ENCODE measurements at places on chromosomes 4 and X.

- DNase-seq, result no peak
These were observed 132.8 kb downstream of the DCLK2 start for GRCh38 chr4:150211016-150211415.

DNA sequence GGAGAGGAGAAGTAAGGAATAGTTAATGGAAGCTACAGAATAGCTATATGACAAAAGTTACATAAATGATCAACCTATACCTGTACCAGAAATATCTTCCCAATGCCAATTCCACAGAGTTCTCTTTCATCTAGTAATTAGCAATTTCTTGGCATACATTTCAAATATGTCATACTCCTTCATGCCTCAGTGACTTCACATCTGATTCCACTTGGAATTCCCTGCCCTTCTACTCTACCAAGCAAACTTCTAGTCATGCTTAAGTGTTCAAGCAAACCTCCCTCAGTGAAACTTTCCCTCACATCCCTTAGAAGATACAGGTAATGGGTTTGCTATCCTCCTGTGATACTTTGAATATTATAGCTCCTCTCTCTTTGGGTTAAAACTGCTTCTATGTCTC is 127.1 kb downstream of the KLHL13 start:
- no peak for DNase-seq

GRCh38 chr4:100302061-100303026 is 112.1 kb upstream of the DDIT4L start:
- DNase-seq, result no peak

DNA sequence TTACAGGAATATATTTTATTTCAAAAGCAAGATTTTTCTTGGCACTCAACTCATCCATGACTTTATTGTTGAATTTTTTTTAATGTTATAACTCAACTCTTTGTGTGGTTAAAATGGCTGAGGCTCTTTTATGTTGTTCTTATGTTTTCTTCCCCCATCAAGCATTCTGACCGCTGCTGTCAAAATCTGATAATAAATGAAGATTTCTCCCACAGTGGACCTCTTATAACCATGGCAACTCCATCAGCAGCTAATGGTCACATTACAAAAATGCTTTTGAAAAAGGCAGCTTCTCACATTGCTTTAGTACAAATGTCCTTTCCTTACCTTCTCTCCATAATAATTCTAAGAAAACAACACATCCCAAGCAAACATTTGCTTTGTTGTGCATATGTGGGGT is 96.0 kb upstream of the ATOH1 start:
- no peak for DNase-seq

DNA sequence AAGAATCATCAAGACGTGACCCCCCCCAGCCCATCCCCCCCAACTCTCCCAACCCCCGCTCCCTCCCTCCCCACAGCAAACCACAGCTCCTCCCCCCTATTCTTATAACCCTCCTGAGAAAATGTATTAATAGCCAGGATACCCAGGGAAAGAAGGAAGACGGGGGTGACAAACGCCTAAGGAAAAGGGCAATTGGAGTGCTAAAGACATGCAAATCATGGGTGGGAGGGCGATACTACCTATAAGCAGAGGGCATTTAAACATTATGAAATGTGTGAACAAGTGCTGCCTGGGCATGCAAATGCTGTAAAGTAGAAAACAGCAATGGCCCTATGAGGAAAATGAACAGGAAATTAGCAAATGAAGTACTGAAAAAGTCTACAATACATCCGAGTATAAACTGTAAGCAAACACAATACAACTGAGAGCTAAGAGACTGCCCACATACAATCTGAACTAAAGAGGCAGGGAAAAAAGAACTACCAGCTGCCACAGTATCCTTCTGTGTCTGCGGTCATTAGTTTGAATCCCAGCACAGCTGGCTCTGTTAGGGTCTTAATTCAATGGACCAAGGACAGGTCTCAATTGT is 2.4 kb downstream of the CXXC4 start:
- DNase-seq, result no peak

DNA sequence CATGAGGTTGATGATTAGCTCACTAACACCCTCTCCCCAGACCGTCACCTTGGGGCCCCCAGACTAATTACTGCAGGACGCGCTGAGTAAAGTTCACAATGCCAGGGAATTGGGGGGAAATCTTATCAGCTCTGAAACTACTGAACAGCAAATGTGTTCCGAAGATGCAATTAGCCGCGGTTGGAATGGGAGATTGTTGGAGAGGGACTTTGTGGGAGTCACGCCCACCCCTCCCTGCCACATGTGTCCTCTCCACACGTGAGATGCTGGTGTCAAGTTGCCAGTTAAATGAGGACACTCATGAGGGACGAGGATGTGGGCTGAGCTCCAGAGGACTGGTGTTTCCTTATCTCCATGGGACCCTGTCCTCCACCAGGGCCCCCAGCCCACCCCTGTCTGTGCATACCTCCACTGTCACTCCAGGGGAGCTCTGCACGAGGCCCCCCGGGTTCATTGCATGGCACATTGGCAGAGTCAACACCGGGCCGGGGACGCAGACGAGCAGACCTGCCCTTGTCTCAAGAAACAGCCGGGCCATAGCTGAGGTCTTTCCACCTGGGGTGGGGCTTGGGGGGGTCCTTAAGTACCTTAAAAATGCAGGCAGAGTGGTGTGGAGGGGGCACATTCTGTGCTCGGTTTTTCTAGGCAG is 175.4 kb upstream of the PSAPL1 start:
- DNase-seq, result no peak

DNA sequence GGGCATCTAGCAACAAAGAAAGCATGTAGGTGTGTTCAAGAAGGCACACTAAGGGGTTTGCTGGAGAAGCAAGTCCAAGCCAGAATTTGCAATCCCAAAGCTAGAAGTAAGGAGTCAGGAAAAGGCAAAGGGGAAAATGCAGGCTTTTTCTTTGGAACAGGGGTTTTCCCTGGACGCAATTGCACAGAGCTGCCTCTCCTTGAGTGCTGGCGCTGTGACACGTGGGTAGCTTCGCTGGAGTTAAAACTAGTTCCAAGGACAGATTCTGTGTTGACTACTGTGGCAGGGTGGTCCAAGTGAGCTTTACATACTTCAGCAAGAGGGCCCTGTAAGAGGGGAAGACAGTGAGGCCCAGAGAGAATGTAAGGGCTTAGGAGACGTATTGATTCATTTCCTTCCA is 277.1 kb downstream of the ADGRA3 start:
- DNase-seq, result no peak

DNA sequence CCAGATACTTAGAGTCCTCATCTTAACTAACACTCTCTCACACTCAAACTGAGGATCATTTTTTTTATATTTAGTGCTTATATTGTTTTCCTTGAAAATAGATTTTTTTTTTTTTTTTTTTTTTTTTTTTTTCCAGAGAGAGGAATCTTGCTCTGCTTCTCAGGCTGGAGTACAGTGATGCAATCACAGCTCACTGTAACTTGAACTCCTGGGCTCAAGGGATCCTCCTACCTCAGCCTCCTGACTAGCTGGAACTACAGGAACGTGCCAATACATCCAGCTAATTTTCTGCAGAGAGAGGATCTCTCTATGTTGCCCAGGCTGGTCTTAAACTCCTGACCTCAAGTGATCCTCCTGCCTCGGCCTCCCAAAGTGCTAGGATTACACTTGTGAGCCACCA is 650.3 kb upstream of the ATOH1 start:
- no peak for DNase-seq

DNA sequence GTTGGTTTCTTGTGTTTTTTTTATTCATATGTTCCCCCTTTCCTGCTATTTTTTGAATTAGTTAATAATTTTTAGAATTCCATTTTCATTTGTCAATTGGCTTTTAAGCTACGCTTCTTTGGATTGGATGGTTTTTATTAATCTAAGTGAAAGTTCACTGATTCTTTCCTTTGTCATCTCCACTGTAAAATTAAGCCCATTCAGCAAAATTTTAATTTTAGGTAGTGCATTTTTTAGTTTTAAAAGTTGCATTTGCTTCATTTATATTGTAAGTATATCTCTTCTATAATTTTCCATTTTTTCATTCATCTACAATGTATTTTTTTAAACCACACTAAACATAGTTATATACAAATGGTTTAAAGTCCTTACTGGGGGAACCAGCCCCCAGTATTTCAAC is 417.3 kb upstream of the HTR2C start:
- no peak for DNase-seq

DNA sequence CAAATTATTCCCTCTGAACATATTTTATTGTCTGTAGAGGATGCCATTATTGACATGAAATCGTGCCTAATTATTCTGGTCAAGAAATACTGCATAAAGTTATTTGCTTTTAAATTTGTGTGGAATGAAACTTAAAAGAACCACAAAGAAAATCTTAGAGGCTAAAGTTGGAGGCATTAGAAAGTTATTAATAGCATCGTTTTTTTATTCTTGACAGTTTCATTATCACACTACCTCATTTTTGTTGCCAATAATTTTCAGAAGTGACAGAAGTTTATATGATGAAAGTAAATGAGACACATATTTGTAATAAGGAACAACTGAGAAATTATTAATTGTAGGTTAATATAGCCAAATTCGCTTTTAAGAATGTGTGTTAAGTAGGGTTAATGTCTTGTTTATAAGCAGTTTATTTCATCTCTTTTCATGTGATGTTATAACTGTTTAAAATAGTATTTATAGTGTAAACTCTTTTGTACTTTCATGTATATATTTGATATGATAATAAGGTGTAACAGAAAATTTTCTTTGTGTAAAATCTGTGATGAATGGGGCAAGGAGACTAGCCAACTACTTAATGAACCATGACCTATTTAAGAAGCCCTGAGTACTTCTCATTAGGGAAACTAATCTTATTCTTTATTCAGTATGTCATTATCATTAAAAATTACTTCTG is 54.5 kb upstream of the GRIA2 start:
- no peak for DNase-seq

DNA sequence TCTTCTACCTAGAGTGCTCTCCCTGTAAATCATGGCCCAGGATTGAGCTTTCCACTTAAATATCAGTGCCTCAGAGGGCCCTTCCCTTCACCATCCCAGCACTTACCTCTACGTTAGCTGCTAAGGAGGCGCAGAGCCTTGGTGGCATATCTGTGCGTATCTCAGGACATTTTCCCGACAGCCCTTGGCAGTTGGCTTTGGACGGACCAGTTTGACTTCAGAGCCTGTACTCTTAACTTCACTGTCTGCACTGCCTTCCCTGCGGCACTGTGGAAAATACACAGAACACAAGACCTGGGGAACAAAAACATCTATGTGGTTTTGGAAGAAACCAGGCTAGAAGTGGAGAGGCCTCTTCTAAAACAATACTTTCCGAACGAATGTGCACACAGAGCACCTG is 2.4 kb downstream of the TADA2B start:
- DNase-seq, result no peak

DNA sequence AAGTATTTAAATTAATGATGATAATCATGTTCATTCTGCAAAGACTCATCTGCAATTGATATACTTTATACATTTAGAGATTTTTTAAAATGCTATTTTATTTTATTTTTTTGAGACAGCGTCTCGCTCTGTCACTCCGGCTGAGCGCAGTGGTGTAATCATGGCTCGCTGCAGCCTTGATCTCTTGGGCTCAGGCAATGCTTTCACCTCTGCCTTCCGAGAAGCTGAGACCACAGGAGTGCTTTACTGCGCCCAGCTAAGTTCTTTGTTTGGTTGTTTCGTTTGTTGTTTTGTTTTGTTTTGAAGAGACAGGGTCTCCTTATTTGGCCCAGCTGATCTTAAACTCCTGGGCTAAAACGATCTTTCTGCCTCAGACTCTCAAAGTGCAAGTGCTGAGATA is 1541.0 kb downstream of the PCDH7 start:
- no peak for DNase-seq

DNA sequence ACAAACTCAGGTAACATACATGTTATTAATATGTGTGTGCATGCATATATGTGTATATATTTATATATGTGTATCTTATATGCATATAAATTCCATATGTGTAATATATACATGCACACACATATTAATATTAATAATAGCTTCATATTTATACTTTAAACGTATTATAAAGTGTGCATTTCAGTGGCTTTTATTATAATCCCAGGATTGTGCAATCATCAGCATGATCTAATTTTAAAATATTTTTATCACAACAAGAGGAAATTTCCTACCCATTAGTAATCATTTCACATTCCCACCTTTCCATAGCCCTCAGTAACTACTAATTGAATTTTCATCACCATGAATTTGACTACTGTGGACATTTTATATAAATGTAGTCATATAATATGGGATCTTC is 2211.9 kb upstream of the TENM3 start:
- no peak for DNase-seq

DNA sequence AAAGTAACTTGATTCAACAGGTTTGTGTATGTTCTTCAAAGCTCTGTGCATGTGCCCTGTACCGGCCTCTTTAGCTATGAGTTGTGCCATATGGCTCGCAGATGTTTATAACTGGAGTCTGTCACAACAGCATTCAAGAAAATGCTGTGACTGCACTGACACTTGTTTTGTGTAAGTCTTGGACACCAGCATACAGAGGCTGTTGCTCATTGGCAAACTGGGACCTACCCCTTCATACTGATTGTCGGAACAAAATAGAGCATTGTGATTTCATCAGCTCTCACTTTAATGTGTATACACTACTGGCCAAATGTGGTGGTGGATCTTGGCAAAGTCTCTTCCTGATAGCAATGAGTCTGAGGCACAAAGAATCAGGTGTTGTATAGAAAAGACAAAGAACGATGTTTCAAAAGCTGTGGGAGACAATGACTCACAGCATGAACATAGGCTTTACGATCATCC is 133.9 kb downstream of the EGF start:
- peak; percentile 17 for DNase-seq

All from fibroblast of skin of left biceps (primary cell).